ENCODE measurements at places on chromosomes 1 and 21.

DNA sequence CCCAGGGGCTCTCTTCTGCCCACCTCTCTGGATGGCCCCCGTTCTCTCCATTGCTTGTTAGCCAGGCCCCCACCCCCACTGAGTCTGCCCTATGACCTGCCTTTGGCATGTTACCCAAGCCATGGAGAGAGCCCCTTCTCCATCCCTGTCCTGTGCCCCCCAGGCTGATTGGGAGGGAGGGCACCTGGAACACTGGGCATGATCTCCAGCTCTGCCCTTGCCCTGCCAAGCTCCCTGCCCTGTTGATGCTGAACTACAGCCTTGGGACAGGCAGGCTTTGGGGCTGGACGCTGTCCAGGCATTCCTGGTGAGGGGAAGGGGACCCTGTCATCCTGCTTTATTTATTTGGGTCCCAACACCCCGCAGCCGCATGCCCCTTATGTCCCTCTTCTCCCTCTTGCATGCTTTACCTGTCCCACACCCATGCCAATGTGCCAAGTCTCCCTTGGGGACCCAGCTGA, 10.7 kb downstream of the TRIM46 start:
- DNase-seq: no peak

- DNase-seq: no peak
These were observed 92.0 kb downstream of the CNIH3 start for GRCh38 chr1:224707843-224708725.

DNA sequence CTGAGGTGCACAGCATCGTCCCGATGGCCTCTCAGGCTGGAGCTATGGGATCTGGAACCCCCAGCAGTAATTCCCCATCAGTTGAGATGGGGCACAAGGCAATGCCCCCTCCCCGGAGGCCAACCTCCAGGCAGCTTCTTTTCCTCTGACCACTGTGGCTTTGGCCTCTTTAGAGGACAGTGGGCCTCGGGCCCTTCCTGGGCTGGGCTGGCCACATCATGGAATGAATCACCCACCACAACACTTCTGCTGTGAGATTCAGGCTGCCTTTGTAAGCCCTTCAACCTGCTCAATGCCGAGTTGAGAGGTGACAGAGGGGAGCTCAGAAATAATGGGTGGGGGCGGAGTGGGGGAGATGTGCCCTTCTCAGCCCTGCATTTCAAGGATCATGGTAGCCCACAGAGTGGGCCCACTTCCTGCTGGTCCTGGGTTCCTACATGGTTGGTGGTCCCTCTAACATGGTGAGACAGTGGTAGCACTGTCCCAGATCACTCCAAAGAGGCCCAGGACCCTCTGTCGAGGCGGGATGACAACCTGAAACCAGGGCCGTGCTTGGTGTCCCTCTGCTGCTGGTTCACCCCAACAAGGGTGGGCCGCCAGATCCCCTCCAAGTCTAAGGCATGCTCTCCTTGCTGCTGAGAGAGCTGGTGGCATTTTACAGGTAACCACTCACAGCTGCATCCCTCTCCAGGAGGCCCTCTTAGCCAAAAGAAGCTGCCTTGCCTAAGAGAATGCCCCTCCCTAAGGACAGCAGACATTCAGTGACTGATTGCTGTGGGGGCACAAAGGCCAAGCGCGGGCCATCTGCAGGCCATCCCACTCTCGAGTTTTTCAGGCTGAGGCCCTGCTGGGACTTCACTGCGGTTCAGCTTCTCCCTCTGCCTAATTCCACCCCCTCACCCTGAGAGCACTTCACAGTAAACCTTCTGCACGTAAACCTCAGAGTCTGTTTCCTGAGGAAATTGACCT, 29.7 kb upstream of the EVA1B start:
- DNase-seq: no peak

- no peak for DNase-seq
These were observed 1127.5 kb upstream of the NCAM2 start for GRCh38 chr21:19870682-19871081.

GRCh38 chr1:239550178-239550577, 163.8 kb downstream of the CHRM3 start:
- no peak for DNase-seq

DNA sequence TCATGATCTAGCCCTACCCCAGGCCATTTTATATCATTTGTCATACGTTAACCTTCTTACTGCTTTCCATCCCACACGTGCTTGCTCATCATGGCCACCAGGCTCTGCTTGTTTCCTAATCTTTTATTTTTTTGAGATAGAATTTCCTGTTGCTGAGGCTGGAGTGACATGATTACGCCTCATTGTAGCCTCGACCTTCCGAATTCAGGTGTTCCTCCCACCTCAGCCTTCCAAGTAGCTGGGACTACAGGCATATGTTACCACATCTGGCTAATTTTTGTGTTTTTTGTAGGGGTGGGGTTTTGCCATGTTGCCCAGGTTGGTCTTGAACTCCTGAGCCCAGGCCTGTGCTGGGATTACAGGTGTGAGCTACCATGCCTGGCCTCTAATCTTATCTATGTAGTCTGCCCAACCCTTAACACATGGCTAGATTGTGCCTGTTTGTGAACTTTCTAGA, 3.3 kb downstream of the UAP1 start:
- no peak for DNase-seq

- DNase-seq: peak; percentile 72
These were observed 88.3 kb upstream of the SELENON start for GRCh38 chr1:25711555-25712298.

GRCh38 chr1:12551584-12551983, 66.4 kb downstream of the DHRS3 start:
- no peak for DNase-seq

GRCh38 chr21:46059195-46059594, 38.7 kb upstream of the COL6A2 start:
- no peak for DNase-seq

- DNase-seq: no peak
These were observed 342.1 kb upstream of the NR5A2 start for GRCh38 chr1:199685369-199685768.

GRCh38 chr21:19507682-19508260, 1104.2 kb upstream of the TMPRSS15 start:
- no peak for DNase-seq

- DNase-seq: no peak
These were observed 50.1 kb upstream of the KCNJ15 start for GRCh38 chr21:38206646-38207045.

GRCh38 chr1:201176940-201177339, 13.7 kb upstream of the IGFN1 start:
- DNase-seq: no peak

DNA sequence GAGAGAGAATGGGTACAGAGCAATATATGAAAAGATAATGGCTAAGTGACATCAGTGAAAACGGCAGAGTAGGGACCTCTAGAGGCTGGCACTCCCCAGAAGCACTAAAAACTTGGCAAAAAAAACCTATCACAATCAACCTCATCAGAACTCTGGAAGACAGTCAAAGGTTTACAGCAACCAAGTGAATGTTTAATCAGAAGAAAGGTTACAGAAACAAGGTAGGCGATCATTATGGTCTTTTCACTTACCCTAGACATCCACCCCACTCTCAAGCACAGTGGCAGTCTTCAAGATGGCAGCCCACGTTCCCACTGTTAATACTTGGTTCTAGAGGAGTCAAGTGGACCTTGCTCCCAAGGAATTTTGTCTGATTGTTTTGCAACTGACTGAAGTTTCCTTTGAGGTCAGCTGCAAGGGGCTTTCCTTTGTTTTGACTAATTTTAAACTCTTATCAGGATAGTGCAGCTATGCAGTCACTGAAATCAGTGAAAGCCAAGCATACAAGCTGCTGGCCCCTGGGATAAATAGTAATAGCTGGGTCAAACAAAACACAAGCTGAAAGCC, 7.2 kb downstream of the KIFAP3 start:
- no peak for DNase-seq

DNA sequence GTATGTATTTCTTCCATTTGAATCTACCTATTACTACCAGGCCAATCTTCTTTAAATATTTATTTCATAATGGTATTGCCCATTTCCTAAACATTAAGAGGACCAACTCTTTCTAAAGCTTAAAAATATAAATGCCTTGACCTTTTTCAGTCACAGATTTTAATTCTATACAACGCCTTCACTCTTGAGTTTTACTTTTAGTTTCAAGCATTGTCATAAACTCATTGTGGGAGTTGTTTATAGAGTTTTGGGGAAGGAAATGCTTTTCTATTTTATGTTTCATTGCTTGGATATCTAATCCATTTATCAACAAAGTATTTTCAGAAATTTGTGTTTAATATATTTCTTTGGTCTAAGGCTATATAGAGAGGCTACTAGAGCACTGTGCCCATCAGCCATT, 155.8 kb downstream of the DPYD start:
- DNase-seq: no peak

DNA sequence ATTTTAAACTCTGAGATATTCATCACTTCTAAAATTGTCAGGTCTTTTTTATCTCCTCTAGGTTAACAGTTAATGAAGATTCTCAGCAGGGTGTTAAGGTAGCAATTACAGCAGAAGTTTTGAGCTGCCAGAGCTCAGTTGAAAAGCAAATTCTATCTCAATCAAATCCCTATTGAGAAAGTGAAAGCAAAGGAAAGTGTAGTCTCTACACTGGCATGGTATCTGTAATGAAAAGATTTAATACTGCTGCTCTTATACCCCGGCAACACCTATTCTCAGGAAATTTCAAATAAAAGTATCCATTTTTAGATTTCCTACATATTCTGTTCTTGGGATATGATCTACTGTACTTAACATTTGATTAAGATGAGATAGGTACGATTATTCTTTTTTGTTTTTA, 913.5 kb downstream of the MRPL39 start:
- no peak for DNase-seq

GRCh38 chr1:195958131-195958530, 650.1 kb downstream of the KCNT2 start:
- DNase-seq: no peak

- DNase-seq: no peak
These were observed 102.2 kb upstream of the HAO2 start for GRCh38 chr1:119266386-119266785.

DNA sequence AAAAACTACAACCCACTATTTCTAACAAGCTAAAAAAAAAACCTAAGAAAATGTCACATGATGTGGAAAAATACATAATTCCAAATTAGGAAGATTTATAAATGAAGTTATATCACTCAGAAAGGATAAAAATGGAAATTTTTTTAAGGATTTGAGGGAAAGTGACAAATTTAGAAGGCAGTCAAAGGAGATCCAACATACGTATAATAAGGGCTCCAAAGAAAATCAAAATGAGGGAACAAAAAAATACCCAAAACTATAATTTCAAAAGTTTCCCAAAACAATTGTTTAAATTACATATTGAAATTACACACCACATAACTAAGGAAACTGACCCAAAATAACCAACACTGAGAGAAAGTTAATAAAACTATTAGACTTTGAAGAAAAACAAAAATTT, 381.1 kb upstream of the KAZN start:
- DNase-seq: no peak

GRCh38 chr1:115807723-115808122, 33.2 kb downstream of the NHLH2 start:
- peak; percentile 26 for DNase-seq

DNA sequence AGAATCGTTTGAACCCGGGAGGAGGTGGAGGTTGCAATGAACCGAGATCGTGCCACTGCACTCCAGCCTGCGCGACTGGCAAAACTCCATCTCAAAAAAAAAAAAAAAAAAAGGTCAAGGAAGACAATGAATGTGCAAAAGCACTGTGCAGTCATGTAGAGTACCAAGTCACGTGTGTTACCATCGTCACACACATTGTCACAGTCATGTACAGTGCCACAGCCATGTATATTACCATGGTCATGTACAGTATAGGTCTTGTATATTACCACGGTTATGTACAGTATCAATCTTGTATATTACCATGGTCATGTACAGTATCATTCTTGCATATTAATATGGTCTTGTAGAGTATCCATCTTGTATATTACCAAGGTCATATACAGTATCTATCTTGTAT, 13.0 kb downstream of the DHRS3 start:
- DNase-seq: no peak

DNA sequence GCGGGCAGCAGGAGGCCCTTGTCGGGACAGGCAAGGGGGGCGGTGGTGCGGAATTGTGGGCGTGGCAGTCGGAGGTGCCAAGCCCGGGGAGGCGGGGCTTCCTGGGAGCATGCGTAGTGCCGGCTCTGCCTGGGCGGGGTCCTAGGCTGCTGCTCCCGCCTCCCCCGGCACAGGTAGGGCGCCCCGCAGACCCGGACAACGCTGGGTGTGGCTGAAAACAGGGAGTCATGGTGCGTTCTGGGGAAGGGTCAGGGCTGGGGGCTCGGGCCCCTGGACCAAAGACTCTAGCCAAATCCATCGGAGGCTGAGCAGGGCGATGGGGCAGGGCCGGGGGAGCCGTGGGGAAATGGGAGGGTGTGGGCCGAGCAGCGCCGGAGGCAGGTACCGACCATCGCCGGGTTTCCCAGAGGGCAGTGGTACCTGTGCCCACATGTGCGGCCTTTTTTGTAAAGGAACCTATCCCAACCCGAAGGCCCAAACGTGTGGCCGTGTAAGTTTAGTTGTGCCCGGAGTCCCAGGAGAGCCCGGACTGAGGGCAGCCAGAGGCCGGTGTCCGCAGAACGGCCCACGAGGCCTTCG, 231.9 kb downstream of the SDCCAG8 start:
- no peak for DNase-seq

GRCh38 chr1:77100875-77101274, 118.4 kb downstream of the PIGK start:
- no peak for DNase-seq

DNA sequence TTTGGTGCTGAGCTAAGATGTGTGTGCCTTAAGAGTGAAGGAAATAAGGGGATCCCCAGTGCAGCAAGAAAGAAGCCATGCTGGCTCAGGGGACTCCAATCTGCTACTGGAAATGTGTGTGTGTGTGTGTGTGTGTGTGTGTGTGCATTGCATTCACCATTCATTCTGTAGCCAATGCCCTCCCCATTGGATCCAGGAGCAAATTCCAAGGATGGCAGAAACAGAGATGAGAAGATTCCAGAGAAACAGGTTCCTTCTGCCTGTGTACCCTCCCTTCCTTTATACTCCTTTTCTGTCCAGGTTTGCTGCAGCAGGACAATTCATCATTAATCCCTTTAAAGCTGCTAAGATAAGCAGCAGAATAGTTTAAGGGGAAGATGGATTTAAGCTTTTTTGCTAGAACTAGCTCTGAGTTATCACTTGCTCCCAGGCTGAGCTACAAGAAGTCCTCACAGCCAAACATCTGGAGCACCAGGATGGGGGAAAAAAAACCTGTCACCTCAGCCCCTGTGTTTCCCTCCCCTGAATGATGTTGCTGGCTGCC, 3.2 kb downstream of the SLC6A17 start:
- DNase-seq: no peak

GRCh38 chr1:165954940-165955339, 127.5 kb downstream of the UCK2 start:
- no peak for DNase-seq
